ENCODE measurements at places on chromosomes 1 and 21.

DNA sequence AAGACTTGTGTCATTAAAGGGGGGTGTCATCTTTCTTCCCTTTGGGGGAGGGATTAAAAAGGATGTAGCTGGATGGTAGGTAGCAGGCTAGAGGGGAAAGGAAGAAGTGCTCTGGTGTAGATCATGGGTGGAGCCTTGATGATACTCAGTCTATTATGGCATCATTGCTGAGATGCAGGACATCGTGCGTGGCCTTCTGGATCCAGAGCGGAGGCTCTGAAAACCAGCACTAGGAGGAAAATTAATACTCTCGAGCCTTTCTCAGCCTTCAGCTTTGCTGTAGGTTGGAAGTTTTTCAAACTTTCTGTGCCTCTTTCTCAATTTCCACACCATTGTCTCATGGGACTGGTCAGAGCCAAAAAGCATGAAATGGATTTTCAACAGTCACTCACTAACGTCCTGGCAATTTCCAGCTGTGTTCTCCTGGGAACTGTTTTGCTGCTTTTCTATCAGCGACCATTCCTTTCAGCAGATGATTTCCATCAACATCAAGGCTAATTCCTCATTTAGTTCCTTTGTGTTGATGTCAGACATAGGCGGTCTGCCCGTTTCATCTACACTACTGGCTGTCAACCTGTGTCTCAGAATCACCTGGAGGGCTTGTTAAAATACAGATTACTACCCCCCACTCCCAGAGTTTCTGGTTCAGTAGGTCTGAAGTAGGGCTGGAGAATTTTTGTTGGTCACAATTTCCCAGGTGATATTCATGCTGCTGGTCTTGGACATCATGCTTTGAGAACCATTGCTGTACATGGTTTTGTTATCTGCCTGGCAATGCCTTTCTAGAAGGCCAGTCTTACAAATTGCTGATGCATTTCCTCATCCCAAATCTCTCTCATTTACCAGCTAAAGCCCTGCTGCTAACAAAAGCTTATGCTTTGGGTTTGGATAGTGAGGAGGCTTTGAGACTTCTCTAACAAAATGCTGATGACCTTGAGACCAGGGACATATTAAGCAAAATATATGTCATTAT is 7.7 kb downstream of the CACNA1E start:
- DNase-seq: no peak

DNA sequence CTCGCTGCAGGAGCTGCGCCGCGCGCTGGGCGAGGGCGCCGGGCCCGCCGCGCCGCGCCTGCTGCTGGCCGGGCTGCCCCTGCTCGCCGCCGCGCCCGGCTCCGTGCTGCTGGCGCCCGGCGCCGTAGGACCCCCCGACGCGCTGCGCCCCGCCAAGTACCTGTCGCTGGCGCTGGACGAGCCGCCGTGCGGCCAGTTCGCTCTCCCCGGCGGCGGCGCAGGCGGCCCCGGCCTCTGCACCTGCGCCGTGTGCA is 730 bp downstream of the OLIG1 start:
- DNase-seq: no peak

DNA sequence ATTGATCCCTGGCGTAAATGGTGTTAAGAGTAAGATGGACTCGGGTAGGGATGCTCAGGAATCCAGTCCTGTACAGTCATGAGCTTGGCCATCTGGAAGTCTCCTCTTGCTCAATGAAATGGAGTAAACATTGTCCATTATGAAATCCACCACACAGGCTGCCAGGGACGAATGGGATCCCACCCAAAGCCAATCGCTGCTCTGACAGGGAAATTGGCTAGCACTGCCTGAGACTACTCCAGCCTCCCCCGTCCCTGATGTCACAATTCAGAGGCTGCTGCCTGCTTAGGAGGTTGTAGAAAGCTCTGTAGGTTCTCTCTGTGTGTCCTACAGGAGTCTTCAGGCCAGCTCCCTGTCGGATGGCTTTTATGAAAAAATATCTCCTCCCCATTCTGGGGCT is at the start of gene HSD11B1:
TSS of gene HSD11B1 (plus strand) at position 263 of the 400 bp plus-strand sequence. CDS start at position 360, 97 bp downstream.
- peak; percentile 74 for DNase-seq

- no peak for DNase-seq
Observed at GRCh38 chr1:57655161-57655560, 231.3 kb upstream of the DAB1 start.

DNA sequence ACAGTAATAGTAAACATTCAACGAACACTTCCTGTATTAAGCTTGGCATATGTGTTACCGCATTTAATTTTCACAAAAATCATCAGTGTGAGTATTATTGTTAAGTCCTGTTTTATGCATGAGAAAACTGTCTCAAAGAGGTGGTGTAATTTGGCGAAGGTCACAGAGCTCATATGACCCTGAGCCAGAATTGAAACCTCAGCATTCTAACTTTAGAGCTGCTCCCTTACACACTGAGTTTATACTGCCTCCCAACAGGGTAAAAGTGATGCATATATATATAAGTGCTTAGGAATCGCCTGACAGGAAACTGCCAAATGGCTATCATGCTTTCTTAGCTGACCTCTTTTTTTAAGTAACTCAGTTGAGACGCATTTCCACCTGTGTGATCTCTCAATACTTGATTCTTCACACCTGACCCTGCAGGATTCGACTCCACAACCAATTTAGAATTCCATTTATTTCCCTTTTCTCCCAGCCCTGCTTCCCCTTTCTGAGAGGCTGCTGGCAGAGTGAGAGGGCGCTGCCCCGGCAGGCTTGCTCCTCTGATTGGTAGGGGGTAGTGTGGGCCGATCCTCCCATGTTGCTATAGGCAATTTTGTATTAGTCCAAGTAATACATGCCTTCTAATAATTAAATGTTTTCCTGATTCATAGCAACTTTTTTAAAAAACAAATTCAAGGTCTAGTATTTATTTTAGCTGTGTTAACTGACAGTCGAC is 40.5 kb downstream of the ZBTB40 start:
- peak; percentile 51 for DNase-seq

DNA sequence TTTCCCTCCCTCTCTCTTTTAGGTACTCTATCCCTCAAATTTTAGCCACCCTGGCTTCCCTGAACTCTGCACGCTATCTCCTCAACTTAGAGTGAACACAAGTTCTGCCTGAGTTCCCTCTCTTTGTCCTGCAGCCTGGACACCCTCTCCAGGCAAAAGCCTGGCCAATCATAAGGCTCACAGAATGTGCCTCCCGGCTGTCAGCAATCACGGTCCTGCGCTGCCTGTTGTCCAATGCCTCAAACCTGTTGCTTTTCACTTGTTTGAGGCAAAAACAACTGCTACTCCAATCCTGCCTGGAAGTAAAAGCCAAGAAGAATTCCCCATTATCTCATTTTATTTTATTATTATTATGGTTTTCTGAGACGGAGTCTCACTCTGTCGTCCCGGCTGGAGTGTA is 66.1 kb downstream of the LGR6 start:
- no peak for DNase-seq

Measured in suppressor macrophage (primary cell).